T-cell (primary cell): ENCODE measurements at places on chromosomes 3 and 15. TPM values are rescaled to one million over a fixed set of nuclear protein-coding genes. Genes with fewer than 3 reads are reported as not detected.

Gene CCR9
- total RNA-seq = 2.1 TPM

Gene AQP9
- 0.23 TPM for total RNA-seq

Gene CCDC33
- not detected for total RNA-seq

Gene SLTM
- total RNA-seq = 139 TPM

Gene ASB7
- 23.0 TPM for total RNA-seq

Gene HIGD1A
- total RNA-seq = 25.4 TPM

Gene GP9
- total RNA-seq = not detected
